ENCODE measurements at places on chromosomes 6 and 20.

DNA sequence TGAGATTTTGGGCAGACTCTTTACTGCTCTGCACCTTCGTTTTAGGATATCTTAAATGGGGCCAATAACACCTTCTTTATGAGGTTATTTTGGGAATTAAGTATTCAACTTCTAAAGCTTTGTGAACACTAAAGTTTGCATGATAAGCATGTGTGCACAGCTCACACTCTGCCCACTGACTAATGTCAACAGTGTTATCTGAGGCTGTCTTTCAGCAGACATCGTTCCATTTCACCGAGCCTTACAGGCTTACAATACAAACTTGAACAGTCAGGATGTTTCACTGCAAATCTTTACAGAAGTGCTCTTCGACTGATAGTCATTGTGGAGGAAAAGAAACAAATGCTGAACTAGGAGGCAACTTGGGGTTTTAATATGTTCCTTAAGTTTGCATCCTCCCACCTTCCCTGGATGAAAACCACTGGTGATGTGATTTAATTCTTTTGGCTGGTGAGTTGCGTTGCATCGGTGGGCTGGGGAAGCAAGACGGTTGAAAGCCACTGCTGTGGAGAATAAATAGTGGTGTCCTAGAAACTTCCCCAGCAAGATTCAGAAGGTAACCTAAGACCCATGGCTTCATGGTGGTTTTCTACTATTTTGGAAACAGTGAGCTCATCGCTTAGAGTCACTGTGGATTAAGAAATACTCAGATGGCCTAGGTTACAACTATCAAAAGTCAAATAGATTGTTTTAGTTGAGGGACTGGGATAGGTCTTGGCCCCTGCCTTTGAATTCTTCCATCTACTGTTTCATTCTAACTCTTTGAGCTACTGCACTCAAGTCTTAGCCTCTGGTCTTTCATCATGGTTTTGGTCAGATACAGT lies 167.2 kb upstream of the MAP3K7 start:
- DNase-seq = no peak

DNA sequence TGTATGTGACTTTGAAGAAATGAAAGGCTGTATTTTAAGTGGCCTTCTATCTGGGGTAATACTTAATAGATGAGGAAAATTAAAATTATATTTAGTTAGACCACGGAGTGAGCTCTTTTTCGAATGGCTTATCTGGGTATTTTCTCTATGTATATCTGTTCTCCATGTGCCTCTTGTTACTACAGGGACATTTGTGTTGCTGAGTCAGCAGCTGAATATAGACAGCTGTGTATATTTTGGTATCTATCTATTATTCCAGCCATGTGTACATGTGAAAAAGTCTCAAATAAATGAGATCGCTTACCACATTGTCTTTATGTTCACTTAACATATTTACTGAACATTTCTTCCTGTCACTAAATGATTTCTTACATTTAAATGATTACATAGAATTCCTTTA lies 57.2 kb downstream of the TMEM200A start:
- no peak for DNase-seq

DNA sequence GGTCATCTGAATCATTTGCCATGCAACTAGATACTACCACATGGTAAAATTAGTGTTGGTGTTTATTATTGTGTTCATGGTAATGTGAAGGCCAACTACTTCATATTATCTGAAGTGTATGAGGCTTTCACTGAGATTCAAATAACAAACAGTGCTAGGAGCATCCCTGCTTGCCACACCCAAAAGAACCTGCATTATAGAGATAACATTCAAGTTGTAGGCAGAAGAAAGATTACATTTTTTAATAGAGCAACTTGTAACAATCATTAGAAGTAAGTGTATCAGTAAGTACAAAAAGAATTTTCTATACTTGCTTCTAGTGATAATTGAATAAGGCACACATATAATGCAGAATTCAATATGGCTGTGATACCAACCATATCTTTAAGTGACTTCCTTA lies 49.8 kb downstream of the BCKDHB start:
- DNase-seq = no peak

- no peak for DNase-seq
Observed at GRCh38 chr6:169368200-169368599, 114.6 kb upstream of the THBS2 start.
